Left forelimb (tissue), 1 donor: ENCODE measurements at places on chromosomes 6 and 20.

DNA sequence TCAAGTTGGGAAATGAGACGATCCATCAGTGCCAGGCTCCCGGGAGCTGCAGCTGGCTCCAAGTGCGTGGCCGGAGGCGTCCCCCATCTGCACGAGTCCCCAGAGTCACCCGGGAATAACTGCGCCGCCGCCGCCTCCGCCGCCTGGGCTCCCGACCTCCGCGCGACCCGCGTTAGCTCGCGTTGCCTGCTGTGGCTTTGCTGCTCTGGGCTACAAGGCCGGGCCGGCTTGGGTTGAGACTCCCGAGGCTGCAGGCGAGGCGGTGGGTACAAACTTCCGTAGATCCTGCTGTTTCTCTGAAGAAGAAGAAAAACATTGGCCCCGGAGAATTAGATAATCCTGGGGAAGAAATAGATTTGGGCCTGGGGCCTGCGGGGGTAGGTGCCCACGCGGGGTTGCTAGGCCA, 7.4 kb upstream of the LAMP5 start:
- DNase-seq: no peak

DNA sequence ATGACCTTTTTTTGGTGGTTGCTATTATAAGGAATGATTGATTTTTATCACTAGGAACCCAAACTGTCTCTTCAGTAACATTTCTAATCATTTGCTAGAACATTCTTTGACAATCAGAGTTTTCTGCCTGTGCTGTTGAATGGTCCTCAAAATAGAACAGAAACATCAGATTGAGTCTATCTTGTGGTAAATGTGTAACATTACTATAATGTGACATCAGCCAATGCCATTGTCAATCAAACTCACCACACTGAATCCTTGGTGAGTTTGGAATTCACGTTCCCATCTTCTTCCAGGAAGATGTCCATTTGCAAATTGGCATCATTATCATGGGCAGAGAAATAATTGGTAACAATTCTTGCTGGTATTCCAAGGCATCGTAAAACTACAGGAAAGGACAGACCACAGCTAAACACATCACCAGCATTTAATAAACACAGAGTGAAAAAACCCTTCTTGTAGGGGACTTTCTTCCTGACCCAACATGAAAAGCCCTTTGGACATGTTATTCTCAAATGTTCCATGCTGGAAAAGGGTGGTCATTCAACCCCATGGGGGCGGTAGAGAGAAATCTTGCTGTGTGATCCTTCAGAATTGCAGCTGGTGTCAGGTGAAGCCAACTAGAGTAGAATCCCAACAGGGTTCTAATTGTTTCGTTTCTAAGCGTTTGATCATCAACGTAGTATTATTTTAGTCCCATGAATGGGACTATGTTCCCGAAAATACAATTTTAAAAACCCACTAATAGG, 98.5 kb downstream of the F13A1 start:
- DNase-seq: no peak

DNA sequence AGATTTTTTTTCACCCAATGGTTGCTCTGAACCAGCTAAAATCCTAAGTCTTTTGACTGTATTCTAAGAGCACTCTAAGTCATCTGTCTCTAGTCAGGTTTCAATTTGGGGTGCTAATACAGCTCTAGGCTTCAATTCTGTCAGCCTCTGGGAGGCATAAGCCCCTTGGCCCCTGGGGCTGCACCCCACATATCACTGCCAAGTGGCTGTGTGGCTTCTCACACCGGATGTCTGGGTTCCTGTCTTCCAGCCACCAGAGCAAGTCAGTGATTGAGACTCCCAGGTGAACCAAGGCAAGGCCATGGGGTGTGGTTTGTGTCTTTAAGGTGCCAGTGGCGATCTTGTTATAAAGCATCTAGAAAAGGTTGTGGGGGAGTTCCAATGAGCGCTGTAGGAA, 136.5 kb downstream of the TMEM242 start:
- DNase-seq: no peak

GRCh38 chr20:50508171-50508755, 1.9 kb upstream of the PTPN1 start:
- no peak for DNase-seq

GRCh38 chr20:20568604-20569205, 143.7 kb downstream of the RALGAPA2 start:
- no peak for DNase-seq

GRCh38 chr6:153960281-153960680, 78.8 kb upstream of the OPRM1 start:
- no peak for DNase-seq

DNA sequence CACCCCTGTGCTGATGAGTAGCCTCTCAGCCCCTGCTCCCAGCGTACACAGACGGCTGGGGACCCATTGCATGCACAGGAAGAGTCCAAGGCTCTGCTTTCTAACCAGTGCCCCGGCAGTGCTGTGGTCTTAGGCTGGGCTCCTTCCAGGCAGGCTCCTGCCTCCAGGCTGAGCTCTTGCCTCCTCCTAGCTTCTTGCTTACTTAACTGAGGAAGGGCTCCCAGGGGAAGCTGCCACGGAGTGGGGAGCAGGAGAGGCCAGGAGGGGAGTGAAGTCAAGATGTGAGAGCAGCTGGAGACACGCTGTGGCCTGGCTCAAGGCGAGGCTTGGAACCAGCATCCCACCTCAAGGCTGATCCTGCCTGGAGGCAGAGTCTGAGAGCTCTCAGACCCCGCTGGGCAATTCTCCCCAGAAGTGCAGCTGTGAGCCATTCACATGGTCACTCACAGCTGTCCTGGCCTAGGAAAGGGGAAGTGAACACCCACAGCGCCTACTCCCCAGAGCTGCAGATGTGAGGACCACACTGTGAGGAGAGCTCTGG, 141.0 kb downstream of the TBXT start:
- no peak for DNase-seq
